ENCODE measurements at places on chromosomes 16 and 17. TPM values are rescaled to one million over a fixed set of nuclear protein-coding genes. Genes with fewer than 3 reads are reported as not detected.

DNA sequence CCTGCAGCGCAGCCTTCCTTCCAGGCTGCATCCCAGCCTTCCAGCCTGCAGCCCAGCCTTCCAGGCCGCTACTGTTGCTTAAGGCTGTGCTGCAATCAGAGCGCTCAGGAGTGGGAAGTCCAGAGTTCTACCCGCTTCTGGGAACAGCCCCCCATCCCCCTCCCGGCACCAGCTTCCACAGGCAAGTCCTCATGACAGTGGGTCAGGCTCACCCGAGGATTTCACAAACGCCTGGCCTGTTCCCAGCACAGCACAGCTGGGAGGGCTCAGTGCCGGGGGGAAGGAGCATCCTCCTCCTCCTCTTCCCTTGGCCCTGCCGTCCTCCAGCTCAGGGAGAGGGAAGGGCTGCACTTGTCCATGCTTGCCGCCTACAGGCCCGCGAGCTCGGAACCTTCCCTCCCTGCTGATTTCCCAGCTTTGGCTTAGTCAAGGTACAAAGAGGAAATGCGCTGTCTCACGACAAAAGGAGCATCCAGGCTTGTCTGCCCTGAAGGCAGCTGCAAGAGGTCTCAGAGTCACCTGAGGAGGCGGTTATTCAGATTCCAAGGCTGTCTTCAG lies 8.3 kb downstream of the SOCS3 start:
- peak; percentile 100 for DNase-seq

GRCh38 chr16:83481589-83481988 lies 326.2 kb upstream of the HSBP1 start:
- no peak for DNase-seq

GRCh38 chr17:74455025-74455545 lies 11.3 kb upstream of the CD300A start:
- no peak for DNase-seq

The NOL11 gene
- 22.7 TPM for total RNA-seq

- DNase-seq, result no peak
Observed at GRCh38 chr16:65895906-65896305, 470.6 kb upstream of the CDH5 start.
